Peyer's patch (tissue), 4 donors: ENCODE measurements at places on chromosomes 1 and 21.

- no peak for DNase-seq
Observed at GRCh38 chr1:54500107-54500431, 48.0 kb upstream of the ACOT11 start.

DNA sequence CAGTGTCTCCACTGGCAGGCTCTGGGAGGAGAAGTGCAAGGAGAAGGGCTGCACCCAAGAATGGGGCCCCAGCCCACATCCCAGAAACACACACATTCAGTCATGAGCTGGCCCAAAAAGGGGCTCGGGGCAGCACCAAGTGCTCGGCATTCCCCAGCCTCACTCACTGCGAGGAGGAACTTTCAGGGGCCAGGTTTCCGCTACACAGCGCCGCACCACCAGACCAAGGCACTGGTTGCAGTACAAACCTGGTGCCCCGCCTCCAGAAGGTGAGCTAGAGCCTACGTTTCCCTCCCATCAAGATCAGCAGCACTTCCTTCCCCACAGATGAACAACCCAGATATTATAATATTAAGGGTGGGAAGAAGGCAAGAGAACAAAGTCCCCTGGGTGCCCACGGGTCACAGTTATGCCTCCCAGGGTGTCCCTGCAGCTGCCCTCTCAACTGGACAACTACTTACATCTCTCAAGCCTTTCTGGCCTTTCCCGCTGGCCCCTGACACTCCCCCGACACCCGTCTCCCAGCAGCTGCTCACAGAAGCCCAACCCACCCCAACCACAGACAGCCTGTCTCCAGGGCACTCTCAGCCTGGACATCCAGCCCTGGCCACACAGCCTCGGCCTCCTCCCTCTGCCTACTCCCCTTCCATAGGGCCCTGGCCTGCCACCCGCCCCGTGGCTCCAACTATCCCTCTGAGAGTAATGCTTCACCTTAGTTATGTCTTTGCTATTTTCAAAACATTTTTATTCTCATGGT is 3.8 kb downstream of the PBXIP1 start:
- DNase-seq = peak; percentile 83

GRCh38 chr21:36791695-36792470 is 93.0 kb downstream of the SIM2 start:
- DNase-seq = no peak

DNA sequence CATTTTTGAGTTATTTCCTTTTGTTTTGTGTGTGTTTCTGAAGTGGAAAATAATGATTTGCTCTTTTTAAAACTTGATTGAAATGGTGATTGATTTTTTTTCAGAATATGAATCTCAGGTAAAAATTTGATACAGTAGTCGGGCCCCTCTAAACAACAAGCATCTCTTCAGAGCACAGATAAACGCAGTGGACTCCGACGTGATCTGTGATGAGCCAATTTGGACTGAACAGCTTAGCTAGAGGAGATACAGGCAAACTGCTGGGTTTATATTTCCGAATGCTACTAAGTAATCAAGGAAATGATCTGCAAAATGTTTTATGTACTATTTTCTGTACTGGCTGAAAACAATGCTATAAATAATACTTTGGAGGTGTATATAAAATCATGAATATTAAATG is 705.7 kb upstream of the RGS18 start:
- DNase-seq = no peak

DNA sequence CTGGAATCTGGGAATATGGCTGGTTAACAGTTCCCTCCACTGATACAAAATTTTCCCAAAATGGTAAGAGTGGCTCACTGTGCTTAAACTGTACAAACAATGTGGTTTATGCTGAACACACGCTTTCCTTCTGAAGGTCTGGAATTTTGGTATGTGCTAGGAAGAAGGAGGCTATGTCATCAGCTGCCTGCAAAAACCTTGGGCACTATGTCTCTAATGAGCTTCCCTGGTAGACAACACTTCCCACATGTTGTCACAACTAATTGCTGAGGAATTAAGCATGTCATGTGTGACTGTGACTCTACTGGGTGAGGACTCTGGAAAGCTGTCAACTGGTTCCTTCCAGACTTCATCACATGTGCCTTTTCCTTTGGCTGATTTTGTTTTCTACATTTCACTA is 29.2 kb downstream of the IPP start:
- no peak for DNase-seq

- DNase-seq = no peak
Observed at GRCh38 chr1:16017461-16018303, at the start of gene HSPB7. TSS of gene HSPB7 (minus strand) at chr1:16018043. CDS start at chr1:16017963, 80 bp downstream.

DNA sequence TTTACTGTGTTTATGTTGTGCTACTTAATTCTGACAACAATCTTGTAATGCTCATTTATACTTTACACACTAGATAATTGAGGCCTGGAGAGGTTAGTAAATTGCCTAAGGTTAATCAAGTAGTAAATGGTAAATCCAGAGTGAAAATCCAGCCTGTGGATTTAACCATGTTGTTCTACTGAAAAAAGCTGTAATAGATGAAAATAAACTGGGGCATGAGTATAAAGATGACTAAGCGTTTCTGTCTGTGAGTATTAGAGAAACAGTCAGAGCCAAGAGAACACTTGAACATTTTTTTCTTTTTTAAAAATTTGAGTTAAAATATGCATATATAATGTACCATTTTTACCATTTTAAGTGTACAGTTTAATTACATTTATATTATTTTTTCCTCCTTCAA is 47.9 kb upstream of the LEPR start:
- no peak for DNase-seq

GRCh38 chr1:18949686-18950400 is 6.6 kb downstream of the IFFO2 start:
- no peak for DNase-seq

DNA sequence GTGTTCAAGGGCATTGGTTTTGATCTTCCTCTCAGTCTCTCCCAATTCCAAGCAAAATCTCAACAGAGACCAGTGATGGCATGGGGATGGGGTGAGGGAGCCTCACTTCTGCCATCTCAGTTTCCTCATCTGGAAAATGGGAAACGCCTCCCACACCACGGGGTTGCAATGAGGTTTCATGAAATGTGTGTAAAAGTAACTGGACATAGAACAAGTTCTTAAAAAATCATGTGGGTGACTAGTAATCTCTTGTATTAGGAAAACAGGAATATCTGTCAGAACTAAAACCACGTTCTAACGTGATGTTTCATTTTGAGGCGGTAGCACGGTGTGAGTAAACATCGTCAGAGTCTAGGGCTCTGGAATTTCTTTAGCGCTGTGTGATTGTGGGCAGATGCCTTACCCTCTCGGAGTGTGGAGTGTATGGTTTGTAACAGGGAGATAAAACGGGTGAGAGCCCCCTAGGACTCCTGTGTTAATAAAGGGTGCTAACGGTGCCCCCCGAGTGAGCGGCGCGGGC is 55.5 kb upstream of the DNAJC6 start:
- no peak for DNase-seq

DNA sequence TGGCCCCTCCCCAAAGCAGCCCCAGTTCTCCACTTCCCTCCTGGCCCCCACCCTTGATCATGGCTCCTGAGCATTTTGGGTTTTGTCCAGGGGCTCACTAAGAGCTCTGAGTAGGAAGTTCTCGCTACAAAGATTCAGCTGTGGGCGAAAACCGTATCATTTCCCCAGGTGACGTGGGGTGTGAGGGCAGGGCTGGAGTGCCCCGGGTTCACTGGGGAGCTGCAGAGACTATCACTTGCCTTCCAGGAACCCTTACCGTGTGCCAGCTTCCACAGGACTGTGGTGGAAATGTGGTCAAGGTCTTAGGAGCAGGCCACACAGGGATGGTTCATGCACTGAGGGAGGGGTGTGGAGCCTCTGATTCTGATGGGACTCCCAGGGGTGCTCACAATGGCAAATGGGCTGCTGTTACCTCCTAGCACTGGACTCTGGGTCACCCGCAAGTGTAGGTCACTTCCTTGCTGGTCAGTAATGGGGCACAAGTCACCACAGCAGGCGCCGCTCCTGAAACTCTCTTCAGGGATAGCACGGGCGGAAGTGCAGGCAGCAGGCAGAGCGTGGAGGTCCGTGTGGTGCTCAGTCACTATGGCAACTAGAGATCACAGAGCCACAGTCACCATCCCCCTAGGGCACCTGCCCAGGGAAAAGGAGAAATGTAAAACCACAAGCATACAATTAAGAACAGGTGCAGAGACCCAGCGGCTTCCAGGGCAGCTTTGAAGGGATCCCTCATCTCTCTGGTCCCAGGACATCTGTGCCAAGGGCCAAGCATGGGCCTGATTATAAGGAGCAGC is 35.4 kb downstream of the RSPH1 start:
- DNase-seq = peak; percentile 80

DNA sequence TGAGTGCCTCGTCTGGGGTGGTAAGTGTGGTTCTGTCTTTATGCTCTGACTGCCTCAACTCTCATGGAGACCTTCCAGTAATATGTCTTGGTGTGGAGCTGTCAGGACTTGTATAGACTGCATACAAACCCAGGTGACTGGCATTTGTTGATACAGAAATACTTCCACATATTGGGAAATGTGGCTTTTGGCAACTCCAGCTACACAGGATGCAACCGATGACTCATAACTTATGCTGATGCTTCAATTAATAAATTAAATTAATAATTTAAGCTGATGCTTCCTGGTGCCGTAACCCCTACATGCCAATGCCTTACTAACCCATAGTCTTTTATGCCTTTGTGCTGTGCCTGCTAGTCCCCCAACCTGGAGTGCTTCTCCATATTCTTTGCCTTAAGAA is 72.3 kb upstream of the ARTN start:
- no peak for DNase-seq

DNA sequence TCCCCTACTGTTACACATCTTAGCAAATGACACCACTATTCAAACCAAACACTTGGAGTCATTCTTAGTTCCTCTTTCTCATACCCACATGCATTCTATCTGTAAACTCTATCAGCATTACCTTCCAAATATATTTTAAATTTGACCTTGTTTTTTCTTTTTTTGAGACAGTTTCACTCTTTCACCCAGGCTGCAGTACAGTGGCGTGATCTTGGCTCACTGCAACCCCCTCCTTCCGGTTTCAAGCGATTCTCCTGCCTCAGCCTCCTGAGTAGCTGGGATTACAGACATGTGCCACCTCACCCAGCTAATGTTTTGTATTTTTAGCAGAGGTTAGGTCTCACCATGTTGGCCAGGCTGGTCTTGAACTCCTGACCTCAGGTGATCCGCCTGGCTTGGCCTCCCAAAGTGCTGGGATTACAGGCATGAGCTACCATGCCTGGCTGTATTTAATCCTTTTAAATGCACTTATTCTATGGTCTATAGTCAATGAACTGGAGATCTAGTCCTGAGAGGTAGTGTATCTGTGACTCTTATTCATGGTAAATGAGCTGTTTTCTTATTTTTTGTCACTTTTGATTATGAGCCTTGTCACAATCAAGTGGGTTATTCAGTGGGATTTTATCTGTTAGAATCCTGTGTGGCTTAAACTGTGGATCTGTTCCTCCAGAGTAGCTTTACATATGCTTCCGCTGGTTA is 73.1 kb downstream of the GATAD2B start:
- DNase-seq = no peak

DNA sequence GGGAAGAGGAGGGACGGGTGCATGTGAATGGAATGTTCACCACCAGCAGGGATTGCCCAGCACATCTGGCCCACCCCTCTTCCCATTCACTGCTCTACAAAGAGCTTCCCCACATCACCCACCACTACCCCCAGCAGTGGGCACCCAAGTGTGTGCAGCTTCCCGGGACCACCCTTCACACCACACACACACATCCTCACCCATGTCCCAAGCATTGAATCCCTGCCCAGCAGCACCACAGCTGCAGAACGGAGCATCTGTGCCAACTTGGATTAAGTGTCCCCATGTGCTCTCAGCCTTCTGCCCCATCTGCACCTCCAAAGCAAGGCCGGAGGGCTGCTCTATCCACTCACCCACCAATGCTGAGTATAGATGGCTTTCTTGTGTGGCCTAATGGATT is 141.4 kb downstream of the PSMG1 start:
- no peak for DNase-seq

DNA sequence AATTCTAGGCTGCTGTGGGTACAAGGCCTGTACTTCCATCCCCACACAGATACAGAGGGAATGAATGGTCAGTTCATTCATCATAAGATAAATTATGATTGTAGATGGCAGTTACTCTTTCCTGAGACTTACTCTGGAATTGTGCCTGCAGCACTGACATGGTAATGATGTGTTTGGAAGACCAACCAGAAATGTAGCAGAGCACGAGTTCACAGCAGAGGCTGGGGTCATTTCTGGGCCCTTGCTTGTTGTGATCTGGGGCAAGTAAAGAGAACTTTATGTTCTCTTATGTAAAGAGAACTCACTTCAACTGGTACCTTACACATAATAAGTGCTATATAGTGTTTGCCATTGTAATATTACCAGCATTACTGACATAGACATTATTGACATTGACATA is 411.9 kb downstream of the NTNG1 start:
- no peak for DNase-seq

DNA sequence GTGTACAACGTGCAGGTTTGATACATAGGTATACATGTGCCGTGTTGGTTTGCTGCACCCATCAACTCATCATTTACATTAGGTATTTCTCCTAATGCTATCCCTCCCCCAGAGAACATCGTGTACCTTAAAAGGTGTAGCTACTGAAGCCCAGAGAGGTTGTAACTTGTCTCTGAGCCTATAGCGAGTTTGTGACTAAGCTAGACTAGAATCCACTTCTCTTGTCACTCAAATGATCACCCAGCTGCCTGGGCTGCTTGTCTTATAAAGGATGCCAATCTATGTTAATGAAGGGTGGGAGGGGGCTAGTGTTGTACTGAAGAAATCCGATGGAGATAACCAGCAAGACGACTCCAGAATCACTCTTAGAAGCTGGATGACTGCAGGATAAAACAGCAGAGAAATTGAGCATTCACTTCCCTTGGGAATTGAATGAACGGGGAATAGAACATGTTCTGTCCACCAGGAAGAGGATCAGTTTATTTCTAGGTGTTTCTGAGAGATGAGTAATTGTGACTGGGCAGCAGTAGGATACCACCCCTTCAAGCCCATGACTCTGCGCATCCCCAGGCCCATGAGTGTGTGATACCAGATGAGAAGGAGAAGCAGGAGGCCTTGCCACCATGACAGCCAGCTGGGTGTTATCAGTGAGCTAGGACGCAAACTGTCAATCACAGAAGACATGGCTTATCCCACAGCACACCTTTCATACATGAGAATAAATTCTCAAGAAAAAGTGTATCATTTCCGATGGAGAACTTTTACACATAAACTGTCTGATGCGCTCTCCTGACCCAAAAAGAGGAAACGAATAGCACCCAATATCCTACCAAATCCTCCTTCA is 390.4 kb downstream of the NTNG1 start:
- no peak for DNase-seq

GRCh38 chr21:45747802-45748445 is 104.4 kb downstream of the PCBP3 start:
- DNase-seq = no peak

GRCh38 chr1:117607471-117607870 is 1.6 kb downstream of the TENT5C start:
- peak; percentile 85 for DNase-seq

DNA sequence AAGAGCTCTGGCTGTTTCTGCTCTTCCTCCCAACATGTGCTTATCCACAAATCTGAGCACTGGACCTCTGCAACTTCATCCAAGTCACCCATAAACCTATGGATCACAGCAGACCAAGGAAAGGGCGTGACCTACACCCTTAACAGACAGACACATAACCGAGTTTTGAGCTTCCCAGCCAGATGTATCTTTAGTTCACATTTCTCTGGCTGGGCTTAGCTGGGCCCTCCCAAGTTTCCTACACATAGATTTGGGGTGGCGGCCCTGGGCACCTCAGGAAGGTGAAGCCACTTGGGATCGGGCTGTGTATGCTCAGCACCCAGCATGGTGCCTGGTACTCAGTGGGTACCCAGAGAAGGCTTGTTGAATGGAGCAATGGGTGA is 26.4 kb downstream of the FAAH start:
- no peak for DNase-seq
